Colonic mucosa (tissue), 4 donors: ENCODE measurements at places on chromosomes 3 and 15. TPM values are rescaled to one million over a fixed set of nuclear protein-coding genes. Genes with fewer than 3 reads are reported as not detected.

The UNC13C gene
- total RNA-seq, result 0.13 TPM

The XCR1 gene
- total RNA-seq, result 0.17 TPM

The RAF1 gene
- total RNA-seq, result 66.1 TPM

The ARL8B gene
- total RNA-seq, result 51.4 TPM

DNA sequence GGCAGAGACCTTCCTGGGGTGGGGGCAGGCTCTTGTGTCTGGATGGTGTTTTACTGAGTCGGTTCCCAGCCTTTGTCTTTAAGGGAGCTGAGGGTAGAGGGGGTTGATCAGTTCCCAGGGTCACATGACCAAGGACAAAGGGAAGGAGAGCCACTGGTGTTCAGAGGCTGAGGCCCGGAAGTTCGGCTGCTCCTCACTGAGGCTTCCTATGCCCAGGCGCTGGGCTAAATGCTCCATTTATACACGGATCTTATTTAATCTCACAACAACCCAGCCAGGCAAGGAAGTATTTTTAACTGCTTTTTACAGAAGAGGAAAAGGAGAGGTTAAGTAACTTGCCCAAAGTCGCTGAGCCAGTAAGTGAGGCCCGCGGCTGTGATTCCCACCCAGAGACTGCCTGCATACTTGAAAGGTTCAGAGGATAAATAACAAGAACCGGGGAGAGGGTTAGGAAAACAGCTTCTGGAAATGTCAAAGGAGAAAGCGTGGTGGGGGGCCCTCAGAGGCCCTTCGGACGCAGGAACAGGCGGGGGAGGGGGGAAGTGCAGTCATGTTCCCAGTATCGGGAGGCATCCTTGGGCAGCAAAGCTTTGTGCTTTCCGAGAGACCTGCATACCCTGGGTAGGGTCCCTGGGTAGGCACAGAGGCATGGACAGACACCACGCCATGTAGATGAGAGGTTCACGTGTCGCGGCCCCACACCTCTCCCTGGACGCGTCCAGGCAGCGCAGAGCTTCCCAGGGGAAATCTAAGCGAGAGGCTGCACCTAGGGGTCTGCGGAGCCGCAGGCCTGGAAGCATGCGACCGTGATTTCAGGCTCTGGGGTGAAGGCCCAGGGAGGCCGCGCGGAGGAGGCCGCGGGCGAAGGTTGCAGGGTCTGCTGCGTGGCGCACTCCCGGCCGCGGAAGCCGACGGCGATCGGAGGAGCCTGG lies 21.3 kb downstream of the EPHB3 start:
- H3K4me1 ChIP-seq, result no peaks in the 10 kb centered on the region
- no peaks in the 10 kb centered on the region for H3K36me3 ChIP-seq
- no peak for DNase-seq
- peak overlapping the region; percentile 45 for H3K4me3 ChIP-seq
- no peaks in the 10 kb centered on the region for H3K27me3 ChIP-seq

DNA sequence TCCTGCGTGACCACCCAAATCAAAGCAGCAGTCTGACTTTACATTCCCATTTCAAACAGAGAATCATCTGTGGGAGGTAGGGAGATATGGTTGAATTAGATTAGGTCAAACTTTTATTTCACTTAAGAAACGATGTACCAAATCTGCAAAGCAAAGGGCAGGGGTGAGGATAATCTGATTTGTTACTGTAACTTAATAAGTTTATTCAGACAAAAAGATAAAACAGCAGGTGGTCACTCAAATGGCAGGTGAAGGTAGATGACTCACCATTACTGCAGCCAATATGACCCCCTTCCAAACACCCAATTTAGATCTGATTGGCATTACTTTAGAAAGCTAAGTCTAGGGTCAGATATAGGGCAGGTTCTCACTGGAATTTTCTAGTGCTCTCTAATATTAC lies 651.0 kb upstream of the NAALADL2 start:
- H3K4me1 ChIP-seq, result no peaks in the 10 kb centered on the region
- no peak for DNase-seq
- H3K4me3 ChIP-seq, result no peak overlapping the region
- H3K36me3 ChIP-seq, result no peaks in the 10 kb centered on the region
- H3K27me3 ChIP-seq, result no peaks in the 10 kb centered on the region
- H3K27ac ChIP-seq, result no peak overlapping the region

DNA sequence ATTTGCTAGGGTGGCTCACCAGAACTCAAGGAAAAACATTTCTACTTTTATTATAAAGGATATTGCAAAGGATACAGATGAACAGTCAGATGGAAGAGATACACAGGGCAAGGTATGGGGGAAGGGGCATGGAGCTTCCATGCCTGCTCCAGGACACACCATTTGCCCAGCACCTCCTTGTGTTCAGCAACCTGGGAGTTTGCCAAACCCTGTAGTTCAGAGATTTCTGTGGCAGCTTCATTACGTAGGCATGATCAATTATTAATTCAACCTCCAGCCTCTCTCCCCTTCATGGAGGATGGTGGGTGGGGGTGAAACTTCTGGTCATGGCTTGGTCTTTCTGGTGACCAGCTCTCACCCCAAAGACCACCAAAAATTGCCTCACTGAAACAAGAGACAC lies 353.9 kb upstream of the THBS1 start:
- H3K4me1 ChIP-seq, result no peaks in the 10 kb centered on the region
- no peak overlapping the region for H3K4me3 ChIP-seq
- H3K27me3 ChIP-seq, result no peaks in the 10 kb centered on the region
- H3K27ac ChIP-seq, result no peak overlapping the region

DNA sequence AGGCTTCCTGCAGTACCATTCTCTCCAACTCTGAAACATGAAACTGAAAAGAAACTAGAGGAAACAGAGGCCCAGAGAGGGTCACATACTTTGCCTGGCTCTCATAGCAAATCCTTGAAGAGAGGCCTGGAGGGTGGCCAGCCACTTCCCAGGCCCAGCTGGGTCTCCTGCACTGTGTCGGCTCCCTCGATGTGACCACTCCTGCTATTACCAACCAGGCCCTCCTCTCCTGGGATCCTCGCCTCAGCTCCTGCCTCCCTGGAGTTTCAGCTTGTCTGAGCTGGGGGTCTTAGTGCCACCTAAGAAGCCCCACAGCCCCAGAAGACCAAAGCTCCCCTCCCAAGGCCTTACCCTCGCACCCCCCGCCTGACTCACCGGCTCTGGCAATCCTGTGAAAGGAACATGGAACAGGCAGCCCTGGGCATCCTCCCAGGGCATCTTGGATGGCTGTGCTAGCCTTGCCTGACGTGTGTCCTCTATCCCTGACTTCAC lies 4.6 kb downstream of the LOXL1 start:
- no peak overlapping the region for H3K4me3 ChIP-seq
- peak overlapping the region; percentile 18 for H3K27ac ChIP-seq
- DNase-seq, result no peak
- H3K27me3 ChIP-seq, result no peaks in the 10 kb centered on the region

- H3K4me1 ChIP-seq, result peaks cover 7% of the 10 kb centered on the region
- H3K27ac ChIP-seq, result no peak overlapping the region
- no peaks in the 10 kb centered on the region for H3K27me3 ChIP-seq
- no peak overlapping the region for H3K4me3 ChIP-seq
Observed at GRCh38 chr15:98720031-98720430, 71.7 kb downstream of the IGF1R start.

DNA sequence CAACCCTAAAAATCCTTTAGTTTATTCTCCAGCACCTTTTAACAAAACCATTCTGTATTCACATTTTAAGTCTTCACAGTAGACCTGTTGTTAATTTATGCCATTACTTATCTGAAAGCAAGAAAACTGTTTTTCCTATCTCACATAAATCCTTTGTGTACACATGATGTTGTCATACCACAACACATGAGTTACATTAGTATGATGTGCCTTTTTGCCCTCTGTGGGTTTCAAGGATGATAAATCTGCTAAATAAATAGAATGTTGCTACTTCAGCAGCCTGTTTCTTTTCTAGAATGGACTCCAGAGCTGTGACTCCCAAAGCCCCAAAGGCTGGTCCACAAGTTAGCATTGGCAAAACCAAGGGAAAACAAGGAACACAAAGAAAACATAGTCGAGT lies 151.6 kb downstream of the SERPINI1 start:
- H3K27me3 ChIP-seq, result no peaks in the 10 kb centered on the region
- H3K4me1 ChIP-seq, result no peaks in the 10 kb centered on the region
- H3K27ac ChIP-seq, result no peak overlapping the region
- no peak overlapping the region for H3K4me3 ChIP-seq
- DNase-seq, result no peak

GRCh38 chr3:127652246-127652995 lies 20.3 kb upstream of the ABTB1 start:
- H3K36me3 ChIP-seq, result no peaks in the 10 kb centered on the region
- H3K4me1 ChIP-seq, result no peaks in the 10 kb centered on the region
- no peak overlapping the region for H3K27ac ChIP-seq
- no peak overlapping the region for H3K4me3 ChIP-seq
- DNase-seq, result no peak
- H3K27me3 ChIP-seq, result no peaks in the 10 kb centered on the region

DNA sequence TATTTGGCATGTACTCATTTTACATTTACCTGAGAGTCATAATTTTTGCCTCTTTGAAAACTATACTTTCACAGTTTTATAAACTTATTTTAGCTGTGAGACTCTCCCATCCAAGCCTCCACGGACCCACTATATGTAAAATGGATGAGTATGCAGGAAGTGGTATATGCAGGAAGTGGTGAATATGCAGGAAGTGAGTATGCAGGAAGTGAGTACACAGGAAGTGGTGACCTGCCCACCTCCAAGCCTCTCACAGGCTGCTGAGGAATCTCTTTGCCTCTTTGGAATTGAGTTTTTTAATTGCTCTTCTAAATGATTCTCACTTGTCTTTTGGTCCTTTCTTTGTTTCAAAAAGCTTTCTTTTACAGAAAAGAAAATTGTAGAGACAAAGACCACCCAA lies 85.2 kb downstream of the KBTBD8 start:
- H3K27ac ChIP-seq, result no peak overlapping the region
- DNase-seq, result no peak
- H3K4me3 ChIP-seq, result no peak overlapping the region
- no peaks in the 10 kb centered on the region for H3K27me3 ChIP-seq
- no peaks in the 10 kb centered on the region for H3K4me1 ChIP-seq

- no peak for DNase-seq
Observed at GRCh38 chr3:133038731-133039375, 662 bp downstream of the TMEM108 start.
